Adrenal gland (tissue), 19 donors: ENCODE measurements at places on chromosomes 16 and 17. TPM values are rescaled to one million over a fixed set of nuclear protein-coding genes. Genes with fewer than 3 reads are reported as not detected.

DNA sequence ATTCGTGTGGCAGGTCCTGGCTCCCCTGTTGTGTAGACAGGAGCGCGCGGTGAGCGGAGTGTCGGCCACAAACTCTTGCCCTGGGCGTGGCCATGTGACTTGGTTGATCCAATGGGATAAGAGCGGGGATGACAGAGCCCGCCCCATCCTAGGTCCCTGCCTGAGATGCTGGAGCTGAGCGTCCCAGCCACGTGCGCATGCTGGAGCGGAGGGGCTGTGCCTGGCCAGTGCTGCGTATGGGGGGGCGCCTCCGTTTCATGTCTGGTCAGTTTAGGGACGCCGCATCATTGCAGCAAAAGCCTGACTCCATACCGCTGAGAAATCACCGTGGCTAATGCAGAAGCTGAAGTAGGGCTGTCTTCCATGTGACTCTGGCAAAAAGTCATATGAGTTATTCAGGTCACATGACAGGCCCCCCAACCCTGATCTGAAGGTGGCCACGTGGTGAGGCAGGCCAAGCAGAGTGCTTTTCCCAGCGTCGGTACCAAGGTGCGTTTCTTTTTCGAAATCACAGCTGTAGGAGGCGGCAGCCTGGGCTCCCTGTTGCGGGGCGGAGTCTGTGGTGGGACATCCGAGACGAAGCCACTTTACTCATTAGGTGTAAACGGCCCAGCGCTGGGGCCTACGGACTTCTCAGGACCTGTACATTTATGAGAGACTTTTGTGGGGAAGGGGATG, 22.5 kb downstream of the HSBP1 start:
- no peaks in the 10 kb centered on the region for H3K36me3 ChIP-seq
- H3K27ac ChIP-seq, result no peak overlapping the region
- H3K4me3 ChIP-seq, result no peak overlapping the region
- no peaks in the 10 kb centered on the region for H3K4me1 ChIP-seq
- H3K27me3 ChIP-seq, result no peaks in the 10 kb centered on the region
- DNase-seq, result no peak

GRCh38 chr16:808085-808386, 7.5 kb upstream of the GNG13 start:
- peaks cover 2% of the 10 kb centered on the region for H3K27me3 ChIP-seq
- peaks cover 9% of the 10 kb centered on the region for H3K4me1 ChIP-seq
- no peak for DNase-seq

DNA sequence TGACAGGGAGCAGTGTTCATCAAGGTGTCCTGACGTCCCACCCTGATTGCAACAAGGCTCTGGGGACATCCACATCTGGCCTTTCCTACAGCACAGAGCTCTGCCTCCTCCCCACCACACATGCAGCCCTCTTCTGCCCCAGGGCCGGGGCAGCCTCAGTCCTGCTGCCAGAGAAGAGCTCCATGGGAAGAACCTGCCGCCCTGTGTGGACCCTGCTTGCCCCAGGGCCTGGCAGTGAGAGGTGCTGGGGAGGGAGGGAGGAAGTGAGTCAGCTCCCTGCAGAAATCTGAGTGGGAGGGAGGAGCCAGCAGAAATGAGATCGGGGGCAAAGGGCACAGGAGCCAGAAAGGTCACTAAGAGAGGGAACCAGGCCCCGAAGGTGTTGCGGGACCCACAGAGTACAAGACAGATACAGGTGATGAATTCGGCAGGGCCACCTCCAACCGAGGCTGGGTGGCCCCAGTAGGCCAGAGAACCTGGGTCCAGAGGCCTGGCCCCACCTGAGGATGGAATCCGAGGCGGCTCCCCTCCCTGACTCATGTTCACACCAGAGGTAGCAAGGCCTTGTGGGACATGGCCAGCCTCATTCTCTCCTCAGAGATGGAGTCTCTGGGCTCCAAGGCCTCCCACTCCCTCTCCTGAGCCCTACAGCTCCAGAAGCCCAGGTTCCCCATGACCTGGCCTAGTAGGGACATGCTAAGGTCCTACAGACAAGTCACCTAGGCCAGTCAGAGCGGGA, 24.8 kb downstream of the MYO18A start:
- no peaks in the 10 kb centered on the region for H3K27me3 ChIP-seq
- H3K27ac ChIP-seq, result peak overlapping the region; percentile 80

DNA sequence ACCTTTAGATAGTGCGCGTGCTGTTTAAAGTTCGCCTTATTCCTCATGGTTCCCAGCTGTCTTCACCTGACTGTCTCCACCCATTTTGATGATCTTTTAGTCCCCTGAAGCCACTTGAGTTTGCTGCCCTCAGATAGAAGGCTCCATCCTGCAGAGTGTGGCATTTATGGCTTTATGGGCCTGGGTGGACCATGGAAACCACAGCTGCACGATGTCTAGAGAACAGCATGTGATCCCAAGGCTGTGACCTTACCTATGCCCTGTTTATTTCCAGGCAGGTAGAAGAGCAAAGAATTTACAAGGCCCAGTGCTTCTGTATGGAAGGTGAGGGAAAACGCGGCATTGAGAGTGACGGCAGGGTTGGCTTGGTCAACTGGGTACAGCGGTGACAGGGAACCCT, 356.9 kb downstream of the SLC39A11 start:
- DNase-seq, result no peak
- H3K4me1 ChIP-seq, result no peaks in the 10 kb centered on the region
- H3K4me3 ChIP-seq, result no peak overlapping the region
- no peaks in the 10 kb centered on the region for H3K36me3 ChIP-seq
- H3K27ac ChIP-seq, result no peak overlapping the region

GRCh38 chr17:76102944-76103273, 678 bp downstream of the EXOC7 start:
- no peaks in the 10 kb centered on the region for H3K36me3 ChIP-seq
- DNase-seq, result no peak
- H3K4me3 ChIP-seq, result peak overlapping the region; percentile 56
- no peaks in the 10 kb centered on the region for H3K27me3 ChIP-seq
- peaks cover 13% of the 10 kb centered on the region for H3K4me1 ChIP-seq

DNA sequence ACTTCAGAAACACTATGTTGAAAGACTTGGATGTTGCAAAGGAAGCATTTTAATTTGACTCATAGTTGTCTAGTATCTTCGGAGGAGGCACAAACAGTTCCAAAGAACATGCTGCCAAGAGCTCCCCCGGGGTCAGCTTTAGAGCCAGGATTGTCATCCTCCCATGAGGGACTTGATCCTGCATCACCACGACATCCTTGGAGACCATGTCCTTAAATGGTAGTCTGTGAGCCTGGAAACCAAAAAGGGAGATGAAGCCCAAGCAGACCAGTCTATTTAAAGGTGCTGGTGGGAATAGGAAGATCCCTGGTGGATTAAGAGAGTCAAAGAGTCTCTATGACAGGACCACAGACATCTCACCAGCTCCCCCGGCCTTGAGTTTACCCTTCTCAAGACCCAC, 33.3 kb upstream of the DYNLRB2 start:
- H3K4me1 ChIP-seq, result no peaks in the 10 kb centered on the region
- no peak overlapping the region for H3K4me3 ChIP-seq

GRCh38 chr17:44071198-44071520, 624 bp downstream of the G6PC3 start:
- H3K27me3 ChIP-seq, result no peaks in the 10 kb centered on the region
- no peak for DNase-seq
- peaks cover 28% of the 10 kb centered on the region for H3K4me1 ChIP-seq

DNA sequence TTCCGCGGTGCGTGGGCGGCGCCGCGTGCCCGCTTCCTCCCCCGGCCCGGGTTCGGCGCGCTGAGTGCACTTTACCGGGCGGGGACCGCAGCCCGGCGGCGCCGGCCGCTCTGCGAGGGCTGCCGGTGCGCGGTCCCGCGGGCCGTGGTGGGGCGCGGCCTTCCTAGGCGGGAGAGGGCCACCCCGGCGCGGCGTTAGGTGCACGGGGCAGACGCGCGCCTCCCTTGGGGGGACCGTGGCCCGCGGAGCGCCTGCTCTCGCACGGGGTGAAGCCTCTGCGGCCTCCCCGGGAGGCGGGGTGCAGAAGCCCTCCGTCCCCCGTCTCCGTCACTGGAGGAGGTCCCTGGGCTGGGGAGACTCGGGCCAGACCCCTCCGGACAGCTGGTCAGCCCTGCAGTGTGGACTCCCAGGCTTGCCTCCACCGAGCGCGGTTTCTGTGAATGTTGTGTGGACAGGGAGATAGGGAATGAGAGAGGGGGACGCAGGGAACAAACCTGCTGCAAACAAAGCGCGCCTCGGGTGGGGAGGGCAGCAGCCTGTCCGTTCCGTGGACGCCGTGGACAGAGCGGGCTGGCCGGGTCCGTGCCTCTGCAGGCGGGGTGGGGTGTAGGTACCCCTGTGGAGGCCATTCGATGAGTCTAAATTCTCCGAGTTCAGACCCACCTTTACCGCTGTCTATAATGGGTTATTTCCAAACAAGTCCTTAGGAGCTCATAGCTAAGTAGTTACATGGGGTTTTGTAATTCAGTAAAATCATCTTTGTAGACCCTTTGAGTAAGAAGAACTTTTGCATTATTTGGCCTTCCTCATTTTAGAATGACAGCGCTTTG, 721 bp downstream of the TBCD start:
- peaks cover 10% of the 10 kb centered on the region for H3K4me1 ChIP-seq
- no peak for DNase-seq
- H3K27ac ChIP-seq, result peak overlapping the region; percentile 56
- peak overlapping the region; percentile 92 for H3K4me3 ChIP-seq
- H3K36me3 ChIP-seq, result peaks cover 6% of the 10 kb centered on the region

DNA sequence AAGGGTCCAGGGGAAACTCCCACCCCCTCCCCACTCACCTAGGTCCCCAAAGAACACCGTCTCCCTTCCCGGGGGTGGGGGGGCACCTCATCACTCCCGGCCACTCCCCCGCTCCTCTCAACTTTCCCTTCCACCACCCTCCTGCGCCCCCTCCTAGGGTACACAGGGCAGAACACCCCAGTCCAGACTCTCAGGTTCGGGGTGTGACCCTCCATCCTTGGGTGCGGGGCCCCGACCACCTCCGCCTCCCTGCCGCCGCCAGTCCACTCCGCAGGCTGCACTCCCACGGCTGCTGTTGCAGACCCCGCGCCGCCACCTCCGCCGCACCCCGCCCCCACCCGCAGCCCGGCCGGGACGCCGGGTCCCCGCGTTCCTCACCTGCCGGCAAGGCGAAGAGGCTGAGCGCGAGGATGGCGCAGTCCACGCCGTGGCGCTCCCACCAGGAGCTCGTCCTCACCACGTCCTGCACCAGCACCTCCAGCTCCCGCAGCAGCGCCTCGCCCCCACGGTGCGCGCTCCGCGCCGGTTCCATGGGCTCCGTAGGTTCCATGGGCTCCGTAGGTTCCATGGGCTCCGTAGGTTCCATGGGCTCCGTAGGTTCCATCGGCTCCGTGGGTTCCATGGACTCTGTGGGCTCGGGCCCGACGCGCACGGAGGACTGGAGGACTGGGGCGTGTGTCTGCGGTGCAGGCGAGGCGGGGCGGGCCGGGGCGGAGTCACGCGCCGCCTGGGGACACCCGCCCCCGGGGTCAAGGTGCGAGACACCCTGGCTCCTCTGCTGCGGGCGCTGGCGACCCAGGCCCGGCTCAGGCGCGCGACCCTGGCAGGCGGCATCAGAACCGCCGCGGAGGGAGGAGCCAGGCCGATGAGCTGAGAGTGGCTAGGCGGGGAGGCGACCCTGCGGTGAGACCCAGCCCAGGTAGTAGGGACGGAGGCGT, at the start of gene FADS6:
Gene FADS6, minus strand, starts transcription at position 660 of the 938 bp plus-strand sequence. Its CDS starts 38 bp downstream, at position 622.
- no peaks in the 10 kb centered on the region for H3K36me3 ChIP-seq
- peaks cover 13% of the 10 kb centered on the region for H3K4me1 ChIP-seq
- no peak for DNase-seq
- H3K27me3 ChIP-seq, result peaks cover 12% of the 10 kb centered on the region
- peak within 1 kb of the TSS; percentile 35 for H3K4me3 ChIP-seq
- no peak within 1 kb of the TSS for H3K27ac ChIP-seq

COQ9 gene
- 60.9 TPM for total RNA-seq

GAST gene
- not detected for total RNA-seq

SEPTIN1 gene
- total RNA-seq, result 4.8 TPM

DNA sequence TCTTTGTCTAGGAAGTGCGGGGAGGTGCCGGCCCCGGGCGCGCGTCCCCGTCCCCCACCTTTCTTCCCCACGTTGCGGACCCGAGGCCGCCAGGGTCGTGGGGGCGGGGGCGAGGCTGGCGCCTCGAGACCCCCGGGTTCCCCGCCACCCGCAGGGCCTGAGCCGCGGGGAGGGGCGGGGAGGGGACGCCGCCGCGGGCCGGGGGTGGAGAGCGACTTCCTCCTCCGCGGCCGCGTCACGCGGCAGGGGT, 1.8 kb upstream of the ACTG1 start:
- H3K4me3 ChIP-seq, result no peak overlapping the region
- peaks cover 33% of the 10 kb centered on the region for H3K4me1 ChIP-seq
- no peak for DNase-seq
- peak overlapping the region; percentile 99 for H3K27ac ChIP-seq
- H3K36me3 ChIP-seq, result peaks cover 27% of the 10 kb centered on the region

DNA sequence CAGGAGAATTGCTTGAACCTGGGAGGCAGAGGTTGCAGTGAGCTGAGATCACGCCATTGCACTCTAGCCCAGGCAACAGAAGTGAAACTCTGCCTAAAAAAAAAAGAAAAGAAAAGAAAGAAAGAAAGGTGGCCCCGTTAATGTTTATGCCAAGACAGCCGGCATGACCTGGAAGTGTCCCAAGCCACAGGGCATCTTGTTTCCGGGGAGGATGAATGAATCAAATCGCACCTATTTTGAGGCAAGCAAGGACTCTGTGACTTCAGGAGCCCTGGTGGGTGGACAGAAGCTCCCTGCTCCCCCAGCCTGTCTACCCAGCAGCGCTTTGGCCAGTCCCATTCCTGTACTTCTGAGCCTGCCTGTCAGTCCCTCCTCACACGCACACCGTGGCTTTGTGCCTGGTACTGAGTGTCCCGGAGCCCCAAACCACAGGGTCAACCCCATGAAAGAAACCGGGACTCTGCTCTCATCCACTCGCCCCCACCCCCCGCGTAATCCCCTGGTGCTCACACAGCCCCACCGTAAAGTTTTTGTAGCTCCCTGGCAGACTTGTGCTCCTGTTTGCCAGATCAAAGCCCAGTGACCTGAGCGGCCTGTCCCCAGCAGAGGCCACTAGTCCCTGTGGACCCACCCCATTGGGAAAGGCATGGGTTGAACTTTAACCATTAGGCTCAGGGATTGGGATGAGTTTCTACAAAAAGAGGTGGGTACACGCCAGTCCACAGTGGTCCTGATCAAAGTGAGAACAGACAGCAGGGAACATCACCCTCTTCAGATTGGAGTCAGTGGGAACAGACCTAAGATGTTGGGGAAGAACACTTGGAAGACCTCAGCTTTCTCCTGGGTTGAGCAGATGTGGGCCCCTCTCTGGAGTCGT, 19.3 kb downstream of the CD2BP2 start:
- H3K27me3 ChIP-seq, result no peaks in the 10 kb centered on the region
- no peak overlapping the region for H3K4me3 ChIP-seq
- H3K4me1 ChIP-seq, result peaks cover 6% of the 10 kb centered on the region

- DNase-seq, result no peak
- no peak overlapping the region for H3K4me3 ChIP-seq
- no peaks in the 10 kb centered on the region for H3K4me1 ChIP-seq
- no peak overlapping the region for H3K27ac ChIP-seq
- H3K36me3 ChIP-seq, result no peaks in the 10 kb centered on the region
- no peaks in the 10 kb centered on the region for H3K27me3 ChIP-seq
Measured at GRCh38 chr16:31168848-31169247, 11.1 kb upstream of the FUS start.

ZNF598 gene
- 27.5 TPM for total RNA-seq
